ENCODE measurements at places on chromosomes 12 and 14.

DNA sequence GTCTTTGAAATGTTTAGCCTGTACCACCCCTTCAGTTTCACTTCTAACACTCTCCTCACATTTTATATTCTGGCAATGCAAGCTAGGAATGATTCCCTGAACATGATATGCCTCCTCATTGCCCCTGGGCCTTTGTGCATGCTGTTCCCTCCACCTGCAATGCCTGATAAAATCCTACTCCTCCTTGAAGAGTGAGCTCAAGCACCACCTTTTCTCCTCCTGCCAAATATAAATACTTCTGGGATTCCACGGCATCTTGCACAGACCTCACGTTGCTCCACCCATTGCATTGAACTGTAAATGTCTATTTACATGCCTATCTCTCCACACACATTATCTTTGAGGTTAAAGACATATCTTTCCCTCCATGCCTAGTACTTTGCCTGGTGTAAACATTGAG lies 21.1 kb downstream of the NKX2-1 start:
- DNase-seq = no peak

DNA sequence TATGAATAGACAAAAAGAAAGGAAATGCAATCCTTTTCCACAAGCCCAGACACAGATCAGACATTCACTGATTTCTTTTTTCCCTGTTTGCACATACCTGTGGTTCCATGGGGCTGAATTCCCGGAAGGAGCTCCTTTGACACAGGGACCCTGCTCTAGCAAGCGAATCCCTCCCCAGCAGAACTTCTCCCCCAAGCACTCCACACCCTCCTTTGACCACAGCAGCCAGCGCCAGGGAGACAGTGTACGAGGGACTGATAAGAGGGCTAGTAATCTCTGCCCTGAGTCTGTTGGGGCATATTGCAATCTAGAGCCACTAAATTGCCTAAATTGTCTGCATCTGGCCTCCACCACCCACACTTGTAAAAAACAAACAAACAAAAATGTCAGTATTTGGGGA lies 83.4 kb upstream of the NTF3 start:
- DNase-seq = no peak

GRCh38 chr12:85138833-85139232 lies 102.7 kb downstream of the LRRIQ1 start:
- DNase-seq = no peak

GRCh38 chr14:31078766-31079165 lies 52.6 kb upstream of the STRN3 start:
- no peak for DNase-seq

DNA sequence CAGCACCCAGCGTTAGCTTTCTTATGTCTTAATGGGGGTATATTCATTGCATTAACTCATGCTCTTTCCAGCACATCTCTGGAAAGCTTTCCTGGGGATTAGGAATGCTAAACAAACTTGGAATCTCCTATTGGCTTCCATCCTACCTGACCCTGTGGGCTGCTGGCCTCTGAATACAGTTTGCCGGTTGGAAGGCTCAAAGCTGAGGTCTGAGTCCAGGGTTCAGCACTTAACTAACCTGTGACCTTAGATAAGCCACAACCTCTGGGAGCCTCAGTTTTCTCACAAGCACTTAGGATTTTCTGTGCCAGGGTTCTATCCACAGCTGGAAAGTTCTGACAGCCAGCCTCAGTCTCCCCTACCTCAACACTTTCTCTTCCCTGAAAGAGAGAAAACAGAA lies 12.9 kb upstream of the RND1 start:
- no peak for DNase-seq

DNA sequence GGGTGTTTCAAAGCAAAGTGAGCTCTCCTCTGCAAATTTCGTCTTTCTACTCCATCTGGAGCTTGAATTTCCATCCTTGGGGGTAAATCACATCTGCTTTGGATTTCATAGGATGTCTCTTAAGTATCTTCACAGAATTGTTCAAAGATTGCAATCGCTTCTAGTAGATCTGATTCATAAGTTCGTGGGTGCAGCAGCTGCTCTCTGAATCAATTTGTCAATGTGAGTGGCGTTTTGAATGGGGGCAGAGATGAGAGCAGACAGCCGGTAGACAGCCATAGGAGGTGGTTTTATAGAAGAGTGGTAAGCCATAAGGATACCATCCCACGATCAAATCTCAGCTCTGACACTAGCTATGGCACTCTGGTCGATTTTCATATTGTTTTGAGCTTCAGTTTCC lies 146.0 kb upstream of the RPH3A start:
- DNase-seq = no peak

DNA sequence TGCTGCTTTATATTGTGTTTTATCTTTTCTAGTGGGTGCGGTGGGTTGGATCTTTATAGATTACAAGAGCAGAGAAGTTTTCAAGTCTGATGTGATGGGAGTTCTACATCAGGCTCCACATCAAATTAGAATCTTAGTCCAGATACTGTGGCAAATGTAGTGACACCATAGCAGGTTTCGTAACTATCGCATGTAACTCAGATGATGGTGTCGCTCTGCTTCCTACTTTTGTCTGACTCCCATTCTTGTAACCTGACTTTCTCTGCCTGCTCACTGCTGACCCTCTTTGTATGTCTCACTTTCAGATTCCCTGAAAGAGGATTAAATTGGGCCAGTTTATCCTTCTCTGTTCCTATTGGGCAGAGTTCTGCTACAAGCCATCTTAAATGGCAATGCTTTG lies 22.8 kb upstream of the FBXO34 start:
- DNase-seq = no peak

GRCh38 chr14:74638066-74638465 lies 26.0 kb upstream of the LTBP2 start:
- no peak for DNase-seq

DNA sequence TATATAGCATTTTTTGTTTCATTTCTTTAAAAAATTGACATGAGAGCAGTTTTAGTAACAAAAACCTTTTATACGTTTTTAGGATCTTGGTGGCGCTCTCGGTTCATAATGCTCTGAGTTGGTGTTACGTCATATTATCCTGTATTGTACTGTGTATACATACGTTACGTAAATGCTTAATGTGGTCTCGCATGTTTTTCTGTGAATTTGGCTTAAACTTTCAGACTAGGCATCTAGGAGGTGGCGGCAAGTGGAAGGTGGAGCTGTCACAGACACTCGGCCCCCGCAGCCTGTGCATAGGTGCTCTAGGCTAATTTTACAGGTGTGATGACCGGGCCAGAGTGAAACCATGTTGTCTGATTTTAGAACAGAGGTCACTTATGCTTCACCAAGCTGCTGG lies 60.0 kb downstream of the PPP2R5C start:
- DNase-seq = peak; percentile 50

DNA sequence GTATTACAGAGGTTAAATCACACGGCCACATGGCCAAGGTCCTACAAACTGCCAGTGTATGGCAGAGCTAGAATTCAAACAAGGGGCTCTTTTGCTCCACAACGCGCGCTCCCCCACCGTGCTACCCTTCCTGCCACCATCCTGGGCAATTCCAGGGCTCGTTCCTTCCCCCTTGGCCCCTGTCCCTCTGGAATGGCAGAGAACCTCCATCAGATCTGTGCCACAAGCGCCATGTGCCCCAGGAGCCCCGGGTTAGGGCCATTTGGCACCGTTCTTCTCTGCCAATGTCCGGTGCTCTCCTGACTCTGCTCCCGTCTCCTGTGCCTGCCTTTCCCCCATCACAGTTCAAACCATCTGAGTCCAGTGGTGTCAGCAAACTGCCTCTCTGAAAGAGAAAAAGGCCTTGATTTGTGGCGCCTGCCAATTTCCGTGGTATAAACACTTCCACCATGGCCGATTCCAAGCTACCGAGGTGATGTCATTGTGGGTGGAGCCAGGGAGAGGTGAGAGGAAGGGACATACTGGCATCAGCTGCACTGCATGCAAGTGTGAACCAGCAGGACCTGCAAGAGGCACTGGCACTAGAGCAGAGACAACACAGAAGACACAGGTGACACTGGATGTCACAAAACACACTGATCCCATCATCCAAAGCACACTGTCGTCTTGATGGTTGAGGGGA lies 163.1 kb downstream of the CALM1 start:
- DNase-seq = no peak

GRCh38 chr12:99906786-99907579 lies 77.8 kb downstream of the ANKS1B start:
- no peak for DNase-seq

DNA sequence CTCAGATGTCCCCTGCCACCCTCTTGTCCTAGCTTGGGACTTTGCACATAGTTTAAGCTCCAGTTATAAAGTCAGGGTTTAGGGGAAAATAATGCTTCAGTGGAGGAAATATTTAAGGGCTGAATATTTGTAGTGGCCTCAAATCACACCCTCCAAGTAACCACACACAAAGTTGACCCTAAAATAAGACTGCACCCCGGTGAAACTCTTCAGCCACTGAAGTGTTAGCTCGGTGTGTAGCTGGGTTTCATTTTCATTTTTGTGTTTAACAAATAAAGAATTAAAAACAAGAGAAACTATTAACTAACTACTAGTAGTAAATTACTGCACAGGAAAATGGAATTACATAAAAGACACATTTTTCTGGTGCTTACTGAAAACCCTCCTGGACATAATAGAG lies 14.8 kb upstream of the BCL11B start:
- no peak for DNase-seq

- DNase-seq = no peak
Observed at GRCh38 chr12:50248411-50248810, 34.9 kb downstream of the LIMA1 start.

- no peak for DNase-seq
Observed at GRCh38 chr12:116853507-116853906, 27.7 kb downstream of the HRK start.

- DNase-seq = no peak
Observed at GRCh38 chr12:52742822-52743457, 34.2 kb downstream of the KRT76 start.

DNA sequence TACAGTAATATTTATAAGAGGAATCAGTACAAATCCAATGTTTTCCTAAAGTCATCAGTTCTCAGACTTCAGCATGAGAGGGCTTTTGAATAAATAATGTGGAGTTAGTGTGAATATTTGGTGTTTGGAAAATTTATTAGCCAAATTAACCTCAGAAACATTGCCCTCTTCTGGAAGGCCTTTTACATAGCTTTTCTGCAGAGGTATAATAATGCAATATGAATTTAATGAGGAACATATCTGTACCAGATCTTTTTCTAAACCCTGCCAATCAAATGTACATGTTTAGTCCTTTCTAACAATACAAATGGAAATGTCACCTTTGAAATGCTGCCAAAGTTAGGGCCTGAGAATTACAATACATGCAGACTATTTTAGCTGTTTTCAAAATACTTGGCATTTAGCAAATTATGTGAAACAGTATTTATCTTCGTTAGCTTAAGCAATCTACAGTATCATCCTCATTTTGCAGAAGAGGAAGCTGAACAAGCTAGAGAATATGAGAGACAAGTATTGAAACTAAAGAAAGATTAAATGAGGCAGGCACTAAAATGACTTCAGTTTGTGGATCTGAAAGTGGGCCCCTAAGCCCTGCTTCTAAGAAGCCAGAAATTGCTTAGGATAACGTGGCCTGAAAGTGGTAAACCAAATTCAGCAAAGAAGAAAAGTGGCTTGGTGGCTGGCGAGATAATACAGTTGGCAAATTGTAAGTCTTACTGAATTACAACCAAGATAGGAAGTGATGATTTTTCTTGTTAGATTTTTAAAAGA lies 60.4 kb upstream of the MANSC4 start:
- DNase-seq = no peak

DNA sequence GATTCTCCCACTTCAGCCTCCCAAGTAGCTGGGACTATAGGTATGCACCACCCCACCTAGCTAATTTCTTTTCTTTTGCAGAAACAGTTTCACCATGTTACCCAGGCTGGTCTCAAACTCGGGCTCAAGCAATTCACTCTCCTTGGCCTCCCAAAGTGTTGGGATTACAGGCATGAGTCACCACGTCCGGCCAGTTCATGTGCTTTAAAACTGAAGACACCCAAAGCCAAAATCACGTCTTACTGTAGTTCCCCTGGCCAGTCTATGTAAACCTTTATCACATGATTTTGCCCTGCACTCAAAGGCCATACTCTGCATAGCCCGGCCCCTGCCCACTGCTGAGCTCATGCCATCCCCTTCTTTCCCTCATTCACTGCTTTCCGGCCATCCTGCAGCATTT lies 4.5 kb downstream of the ALKBH2 start:
- no peak for DNase-seq

DNA sequence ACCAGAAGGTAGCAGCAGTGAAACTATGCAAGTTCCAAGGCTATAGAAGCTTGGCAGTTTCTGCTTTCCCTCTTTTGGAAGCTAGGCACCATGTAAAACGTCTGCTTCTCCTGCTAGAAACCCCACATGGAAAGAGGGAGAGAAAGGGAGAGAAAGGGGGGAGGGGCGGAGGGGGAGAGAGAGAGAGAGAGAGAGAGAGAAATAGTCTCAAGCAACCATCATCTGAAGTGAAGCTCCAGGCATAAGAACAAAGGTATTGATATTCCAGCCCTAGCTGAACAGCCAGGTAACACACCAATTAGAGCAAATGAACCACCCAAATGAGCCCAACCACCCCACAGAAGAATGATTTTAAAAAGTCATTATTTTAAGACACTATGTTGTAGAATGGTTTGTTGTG lies 8.5 kb downstream of the SLC6A15 start:
- no peak for DNase-seq

- no peak for DNase-seq
Observed at GRCh38 chr12:116172224-116172849, 105.2 kb downstream of the MED13L start.

DNA sequence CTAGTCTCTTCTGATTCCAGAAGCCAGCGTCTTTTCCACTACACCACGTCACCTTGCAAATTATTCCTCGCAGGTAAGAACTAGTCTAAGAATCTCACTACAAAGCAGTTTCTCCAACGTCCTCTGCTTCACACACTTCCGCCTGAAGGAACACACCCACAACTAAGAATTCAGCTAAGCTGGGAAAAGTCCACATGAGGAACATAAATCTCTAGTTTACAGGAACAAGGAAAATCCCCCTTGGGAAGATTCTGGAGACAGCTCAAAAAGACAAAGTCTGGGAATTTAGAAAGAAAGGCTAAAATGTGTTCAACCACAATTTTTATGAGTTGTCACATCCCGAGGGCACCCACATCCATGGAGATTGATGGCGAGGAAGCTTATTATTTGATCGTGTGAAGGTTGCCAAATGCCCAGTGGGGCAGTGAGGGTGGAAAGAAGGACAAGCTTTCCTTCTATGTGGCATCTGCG lies 780.2 kb upstream of the TBX3 start:
- DNase-seq = no peak

GRCh38 chr12:28132398-28132797 lies 57.9 kb upstream of the CCDC91 start:
- no peak for DNase-seq

DNA sequence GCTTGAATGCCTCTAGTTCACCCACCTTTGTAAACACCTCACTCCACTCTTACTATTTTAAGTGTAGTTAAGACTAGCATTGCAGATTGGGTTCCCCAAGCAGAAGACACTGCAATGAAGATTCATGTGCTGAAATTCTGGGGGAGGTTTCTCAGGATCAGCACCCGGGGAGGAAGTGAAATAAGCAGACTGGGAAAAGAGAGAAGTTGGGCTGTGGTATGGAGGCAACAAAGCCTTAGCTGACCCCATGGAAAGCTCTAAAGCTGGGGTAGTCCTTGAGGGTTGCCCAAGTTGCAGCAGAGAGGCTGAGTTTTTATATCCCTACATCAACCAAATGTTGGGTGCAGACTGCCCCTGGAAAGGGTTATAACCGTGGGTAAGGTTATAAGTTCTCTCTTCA lies 23.9 kb upstream of the IGF1 start:
- no peak for DNase-seq

GRCh38 chr14:72699852-72700257 lies 194.0 kb downstream of the DPF3 start:
- DNase-seq = no peak
